ENCODE measurements at places on chromosomes 5 and 9.

GRCh38 chr5:124645396-124645795 lies 101.0 kb downstream of the ZNF608 start:
- no peak for DNase-seq

DNA sequence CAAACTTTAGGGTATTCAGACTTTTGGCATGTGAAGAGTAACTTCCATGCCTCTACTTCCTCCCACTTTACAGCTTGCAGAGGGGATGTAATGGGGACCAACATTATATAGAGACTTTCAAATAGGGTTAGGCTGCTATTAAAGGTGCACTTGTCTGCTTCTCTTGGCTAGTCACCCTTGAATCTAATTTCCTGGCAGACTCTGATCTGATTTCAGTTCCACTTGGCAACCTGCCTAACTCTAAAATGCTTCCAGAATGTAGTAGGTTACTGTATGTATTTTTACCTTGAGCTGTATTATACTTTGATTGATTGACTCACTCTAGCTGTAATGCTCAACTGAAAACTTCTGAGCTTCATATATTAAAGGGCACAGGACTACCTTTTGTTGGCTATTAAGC lies 693.4 kb downstream of the KCTD16 start:
- DNase-seq: no peak

DNA sequence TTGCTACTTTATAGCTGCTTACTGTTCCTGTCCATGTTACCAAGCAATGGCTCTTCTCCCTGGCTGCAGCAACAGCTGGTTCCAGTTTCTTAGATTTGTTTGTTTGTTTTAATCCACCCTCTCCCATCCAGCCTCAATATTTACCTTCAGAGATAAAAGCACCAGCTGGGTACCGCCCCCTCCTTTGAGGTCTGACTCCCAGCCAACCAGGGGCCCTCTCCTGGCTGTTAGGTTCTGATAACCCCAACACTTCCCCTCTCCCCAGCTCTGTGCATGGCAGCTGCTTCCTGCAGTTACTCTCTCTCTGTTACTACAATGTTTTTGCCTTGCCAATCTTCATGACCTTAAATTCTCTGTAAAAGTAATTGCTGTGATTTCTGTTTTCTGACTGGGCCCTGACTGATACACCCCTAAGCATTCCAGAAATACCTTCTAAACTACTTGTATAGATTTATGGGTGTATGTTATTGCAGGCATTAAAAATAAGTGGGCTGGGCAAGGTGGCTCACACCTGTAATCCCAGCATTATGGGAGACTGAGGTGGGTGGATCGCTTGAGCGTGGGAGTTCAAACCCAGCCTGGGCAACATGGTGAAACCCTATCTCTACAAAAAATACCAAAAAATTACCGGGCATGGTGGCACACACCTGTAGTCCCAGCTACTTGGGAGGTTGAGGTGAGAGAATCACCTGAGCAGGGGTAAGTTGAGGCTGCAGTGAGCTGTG lies 2.6 kb upstream of the GCNT1 start:
- no peak for DNase-seq

DNA sequence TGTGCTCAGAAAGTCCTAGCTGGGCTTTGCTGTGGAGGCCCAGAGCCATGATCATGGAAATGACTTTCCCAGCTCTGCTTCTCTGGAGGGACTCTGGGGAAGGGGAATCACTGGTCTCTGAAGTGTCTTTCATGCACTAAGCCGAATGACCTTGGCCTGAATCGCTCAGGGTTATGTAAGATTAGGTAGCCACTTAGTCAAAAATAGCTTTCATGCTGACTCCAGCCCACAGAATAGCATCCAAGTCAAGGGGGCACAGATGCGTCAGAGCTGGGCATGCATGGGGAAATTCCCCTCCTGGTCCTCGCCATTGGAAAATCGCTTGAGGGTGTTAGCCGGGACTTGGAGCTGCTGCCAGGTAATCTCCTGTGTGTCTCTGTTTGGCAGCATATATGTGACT lies 36.1 kb upstream of the PPARGC1B start:
- DNase-seq: no peak

- DNase-seq: no peak
Measured at GRCh38 chr9:120710110-120710981, 3.9 kb downstream of the MEGF9 start.

- no peak for DNase-seq
Measured at GRCh38 chr5:163789870-163790269, 284.5 kb downstream of the MAT2B start.

DNA sequence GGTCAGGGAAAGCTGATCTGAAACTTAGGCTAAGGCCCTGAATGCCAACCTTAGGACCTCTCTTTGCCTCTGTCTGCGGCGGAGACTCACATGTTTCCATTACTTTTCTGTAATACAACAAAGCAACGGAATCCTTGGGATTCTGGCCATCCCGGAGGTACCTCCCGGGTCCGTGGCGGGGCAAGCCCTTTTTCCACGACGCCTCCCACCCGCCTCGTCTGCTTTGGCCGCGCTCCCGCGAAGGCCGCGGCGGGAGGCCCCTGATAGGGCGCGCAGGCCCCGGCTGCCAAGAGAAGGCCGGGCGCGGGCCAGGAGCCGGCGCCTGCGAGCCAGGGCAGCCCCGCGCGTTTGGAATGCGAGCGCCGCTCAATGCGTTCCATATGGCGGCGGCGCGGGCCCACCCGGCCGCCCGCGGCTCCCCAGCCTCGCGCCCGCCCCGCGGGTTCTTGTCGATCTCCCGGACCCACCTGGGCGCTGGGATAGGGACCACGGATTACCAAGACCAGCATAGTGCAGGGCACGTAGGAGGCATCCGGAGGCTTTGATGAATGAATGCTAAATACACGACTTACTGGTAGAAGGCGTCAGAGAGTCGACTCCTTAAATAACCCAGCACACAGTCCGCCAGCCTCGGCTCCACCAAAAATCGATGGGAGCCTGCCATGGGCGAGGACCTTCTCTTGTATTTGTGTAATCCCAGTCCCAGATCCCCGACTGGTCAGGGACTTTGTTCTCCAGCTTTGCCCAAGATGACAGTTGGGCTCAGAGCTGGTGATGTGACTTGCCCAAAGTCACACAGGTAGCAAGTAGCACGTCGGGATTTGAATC lies 17.5 kb upstream of the PHF19 start:
- no peak for DNase-seq

DNA sequence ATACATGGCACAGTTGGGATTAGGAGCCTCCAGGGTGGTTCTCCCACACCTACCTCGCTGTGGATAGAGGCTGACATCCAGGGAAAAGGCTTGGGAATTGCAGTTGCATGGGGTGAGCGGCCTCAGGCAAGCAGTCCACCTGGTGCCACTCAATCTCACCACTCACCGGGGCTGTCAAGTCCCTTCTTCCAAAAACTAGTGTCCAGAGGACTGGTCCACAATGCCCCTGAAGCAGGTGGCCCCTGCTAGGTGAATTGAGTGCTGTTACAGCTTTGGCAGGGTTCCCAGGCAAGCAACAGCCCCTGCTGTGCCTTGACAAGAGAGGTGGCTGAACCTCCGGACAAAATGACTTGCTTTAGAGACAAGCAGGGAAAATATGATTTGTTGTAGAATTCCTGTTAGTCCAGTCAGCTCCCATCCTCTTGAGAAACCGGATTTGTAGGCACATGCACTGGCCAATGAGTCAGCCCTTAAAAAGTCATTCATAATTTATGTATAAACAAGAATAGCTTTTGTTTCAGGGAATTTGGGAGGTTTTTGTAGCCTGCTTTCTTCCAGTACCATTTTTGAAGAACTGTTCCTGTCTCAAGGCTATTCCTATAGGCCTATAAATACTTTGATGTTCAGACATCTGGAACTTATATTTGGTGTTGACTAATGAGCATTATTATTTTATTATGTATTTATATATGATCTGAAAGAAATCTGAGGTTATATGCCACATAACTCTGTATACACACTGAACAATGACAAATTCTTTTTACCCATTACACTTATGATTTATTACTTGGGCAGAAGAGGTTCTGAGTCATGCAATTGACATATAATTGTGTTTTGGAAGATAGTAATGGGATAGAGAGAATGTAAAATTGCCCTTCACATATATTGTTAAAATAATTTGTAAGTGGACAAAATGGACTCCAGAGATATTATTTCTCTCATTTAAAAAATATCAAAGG lies 411.1 kb downstream of the ACTL7B start:
- peak; percentile 51 for DNase-seq

GRCh38 chr9:4066120-4066519 lies 233.7 kb downstream of the GLIS3 start:
- DNase-seq: no peak

DNA sequence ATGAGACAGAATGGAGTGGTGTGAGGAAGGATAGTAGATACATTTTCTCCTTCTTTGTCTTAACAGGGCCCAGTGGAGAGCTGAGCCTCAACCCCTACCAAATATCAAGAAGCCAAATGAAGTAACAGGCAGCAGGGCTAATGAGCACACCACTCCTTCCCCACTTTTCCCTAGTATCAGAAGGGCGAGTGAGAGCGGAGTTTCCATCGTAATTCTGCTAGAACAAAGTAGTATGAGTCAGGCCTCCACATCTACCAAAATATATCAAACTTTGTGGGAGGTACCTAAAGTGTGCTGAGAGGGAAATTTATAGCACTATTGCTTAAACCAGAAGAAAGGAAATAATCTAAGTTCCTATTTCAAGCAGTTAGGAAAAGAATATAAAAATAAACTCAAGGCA lies 769.0 kb upstream of the RGMB start:
- no peak for DNase-seq

- no peak for DNase-seq
Measured at GRCh38 chr9:92033307-92033706, 81.9 kb downstream of the SPTLC1 start.

DNA sequence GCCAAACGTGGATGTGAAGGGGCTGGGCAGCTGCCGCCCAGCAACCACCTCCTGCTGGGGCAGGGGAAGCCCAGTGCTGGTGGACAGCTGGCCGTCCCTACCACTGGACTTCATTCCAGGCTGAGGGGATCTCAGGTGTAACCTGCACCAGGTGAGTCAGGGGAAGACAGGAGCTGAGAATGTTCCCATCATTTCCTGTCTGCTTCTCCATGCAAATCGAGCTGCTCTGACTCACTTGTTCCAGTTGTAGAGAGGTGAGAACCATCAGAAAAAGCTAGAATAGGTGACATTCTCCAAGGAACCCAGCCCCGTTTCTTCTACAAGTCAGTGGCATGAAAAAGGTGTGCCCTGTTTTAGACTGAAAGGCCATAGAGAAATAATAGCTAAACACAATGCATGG lies 21.8 kb upstream of the BARX1 start:
- no peak for DNase-seq

DNA sequence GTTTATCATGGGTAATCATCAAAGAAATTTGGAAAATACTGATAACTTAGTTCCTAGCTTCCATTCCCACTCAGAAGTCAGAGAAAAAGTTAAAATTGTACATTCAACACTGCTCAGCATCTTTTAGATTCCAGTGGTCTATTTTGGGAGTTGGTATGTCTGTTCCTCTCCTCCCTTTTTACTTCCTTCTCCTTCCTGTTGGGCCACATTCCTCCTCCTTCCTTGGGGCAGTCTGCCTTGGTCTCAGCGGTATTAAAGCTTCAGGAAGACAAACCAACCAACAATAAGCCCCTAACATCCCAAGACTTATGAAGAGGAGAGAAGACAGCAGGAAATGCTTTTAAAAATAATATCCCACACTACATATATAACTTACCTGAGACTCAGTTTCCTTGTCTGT lies 49.9 kb upstream of the SSBP2 start:
- DNase-seq: no peak

- no peak for DNase-seq
Measured at GRCh38 chr9:3972687-3973086, 327.2 kb downstream of the GLIS3 start.

- DNase-seq: no peak
Measured at GRCh38 chr5:112656451-112656850, 81.2 kb upstream of the APC start.

DNA sequence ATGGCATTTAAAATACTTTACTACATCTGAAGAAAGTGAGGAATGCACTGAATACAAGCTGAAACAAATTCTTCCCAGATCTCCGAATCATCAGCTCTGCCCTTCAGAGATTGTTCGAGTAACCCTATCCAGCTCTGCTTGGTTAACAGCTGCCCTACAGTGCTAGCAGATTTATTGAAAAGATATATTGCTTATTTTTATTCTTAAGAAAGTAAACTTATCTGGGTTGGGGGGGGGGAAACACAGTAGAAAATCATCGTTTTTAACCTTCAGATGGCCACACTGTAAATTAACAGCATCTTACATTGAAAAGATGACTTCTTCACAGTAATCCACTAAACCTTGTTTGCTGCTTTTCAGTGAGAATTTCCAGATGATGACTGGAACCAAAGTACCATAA lies 210.8 kb downstream of the NFIB start:
- DNase-seq: no peak

GRCh38 chr5:107325866-107326265 lies 344.9 kb downstream of the EFNA5 start:
- no peak for DNase-seq

DNA sequence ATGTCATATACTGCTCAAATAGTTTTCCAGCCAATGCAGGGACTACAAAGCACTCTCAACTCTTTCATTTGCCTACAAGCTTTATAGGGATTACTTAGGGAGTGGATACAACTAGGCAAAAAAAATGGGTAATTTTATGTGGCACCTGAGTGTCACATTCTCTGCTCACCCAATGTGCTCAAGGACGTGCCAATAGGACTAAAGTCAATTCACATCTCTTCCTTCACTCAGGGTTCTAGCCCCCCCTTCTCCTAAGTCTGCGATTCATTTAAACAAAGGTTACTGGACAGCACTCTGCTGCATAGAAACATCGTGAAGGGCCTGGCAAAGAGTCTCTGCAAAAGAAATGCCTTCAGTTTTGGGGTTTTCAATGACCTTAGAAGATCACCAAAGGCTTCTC lies 142.3 kb downstream of the TSSK1B start:
- no peak for DNase-seq

- no peak for DNase-seq
Measured at GRCh38 chr9:87076825-87077224, 129.5 kb upstream of the GAS1 start.

DNA sequence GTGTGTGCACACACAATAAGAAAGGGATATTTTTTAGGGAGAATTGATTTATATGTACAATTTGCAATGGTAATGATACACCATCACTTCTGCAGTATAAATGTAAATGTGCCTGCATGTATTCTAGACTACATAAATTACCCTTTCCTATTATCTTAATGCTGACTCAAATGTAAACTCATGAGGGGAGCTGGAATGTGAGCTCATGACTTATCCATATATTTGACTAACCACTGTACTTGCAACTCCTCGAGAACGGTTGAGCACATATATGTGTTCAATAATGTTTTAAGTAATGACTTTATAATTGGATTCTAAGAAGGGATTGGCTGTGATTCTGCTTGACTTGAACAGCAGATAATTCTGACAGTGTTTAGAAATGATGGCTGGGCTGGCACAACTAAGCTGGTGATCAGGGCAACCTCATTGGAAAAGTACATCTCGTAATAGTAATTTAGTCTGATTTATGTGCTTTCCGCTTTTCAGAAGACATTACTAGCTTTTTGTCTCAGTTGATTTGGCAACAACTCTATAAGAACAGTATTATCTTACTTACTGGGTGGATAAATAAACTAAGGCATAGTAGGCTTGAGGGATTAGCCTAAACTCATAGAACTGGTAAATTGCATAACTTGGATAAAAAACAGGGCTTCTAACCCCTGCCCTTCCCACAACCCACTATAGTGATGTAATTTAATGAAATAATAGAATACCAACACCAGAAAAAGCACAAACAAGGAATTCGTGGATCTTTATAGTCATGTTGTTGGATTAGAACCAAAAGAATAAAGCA lies 130.2 kb upstream of the SPEF2 start:
- DNase-seq: no peak
